ENCODE measurements at places on chromosomes 4 and X.

DNA sequence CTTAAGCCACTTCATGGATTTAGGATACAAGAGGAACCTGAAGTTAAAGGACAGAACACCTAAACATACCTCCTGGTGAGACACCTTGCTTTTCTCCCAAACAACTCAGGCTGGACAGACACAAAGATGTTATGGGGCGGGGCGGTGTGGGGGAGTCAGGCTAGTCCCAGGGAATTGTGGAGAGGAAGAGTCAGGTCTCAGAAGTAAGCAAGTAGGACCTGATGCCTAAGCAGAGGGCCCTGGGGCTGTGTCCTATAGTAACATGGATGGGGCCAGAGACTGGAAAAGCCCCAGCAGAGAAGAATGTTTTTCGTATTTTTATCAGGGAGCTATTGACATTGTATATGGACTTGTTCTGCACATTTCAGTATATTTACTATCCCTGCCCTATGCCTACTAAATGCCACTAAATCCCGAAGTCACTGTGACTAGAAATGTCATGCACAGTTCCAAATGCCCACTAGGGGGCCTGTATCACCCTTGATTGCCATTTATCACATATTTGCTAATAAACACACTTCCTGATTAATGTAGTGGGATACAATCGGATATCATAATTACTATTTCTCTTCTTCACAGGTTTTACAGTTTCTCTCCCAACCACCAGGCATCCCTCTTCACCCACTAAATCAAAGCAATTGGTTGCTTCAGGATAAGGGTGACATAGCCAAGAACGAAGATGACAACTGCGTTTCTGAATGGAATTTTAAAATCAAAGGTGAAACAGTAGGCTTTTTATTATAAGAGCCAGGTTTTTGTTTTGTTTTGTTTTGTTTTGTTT is 23.8 kb upstream of the ARHGAP10 start:
- DNase-seq, result no peak

GRCh38 chr4:7979652-7979968 is 39.9 kb upstream of the AFAP1 start:
- DNase-seq, result no peak

DNA sequence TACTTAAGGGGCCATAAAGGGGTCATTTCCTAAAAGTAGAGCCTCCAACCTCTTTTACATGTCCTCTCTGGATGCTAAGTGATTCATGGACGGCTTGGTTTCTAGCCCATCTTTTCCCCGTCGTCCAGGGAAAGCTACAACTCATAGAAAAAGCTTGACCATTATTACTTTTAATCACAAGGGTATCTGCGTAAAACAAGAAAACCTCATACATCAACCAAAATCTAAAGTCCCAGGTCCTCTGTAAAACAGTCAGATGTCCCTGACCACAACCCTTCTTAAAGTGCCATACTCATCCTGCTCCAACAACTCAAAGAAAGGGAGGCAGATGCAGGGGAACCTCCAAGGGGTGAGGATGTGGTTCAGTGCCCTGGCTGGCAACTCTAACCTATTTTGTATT is 29.6 kb downstream of the ADGRA3 start:
- DNase-seq, result no peak

- DNase-seq, result no peak
Measured at GRCh38 chrX:130171446-130172126, at the start of gene RAB33A. TSS of gene RAB33A (plus strand) at chrX:130171962. CDS start at chrX:130172063, 101 bp downstream.

DNA sequence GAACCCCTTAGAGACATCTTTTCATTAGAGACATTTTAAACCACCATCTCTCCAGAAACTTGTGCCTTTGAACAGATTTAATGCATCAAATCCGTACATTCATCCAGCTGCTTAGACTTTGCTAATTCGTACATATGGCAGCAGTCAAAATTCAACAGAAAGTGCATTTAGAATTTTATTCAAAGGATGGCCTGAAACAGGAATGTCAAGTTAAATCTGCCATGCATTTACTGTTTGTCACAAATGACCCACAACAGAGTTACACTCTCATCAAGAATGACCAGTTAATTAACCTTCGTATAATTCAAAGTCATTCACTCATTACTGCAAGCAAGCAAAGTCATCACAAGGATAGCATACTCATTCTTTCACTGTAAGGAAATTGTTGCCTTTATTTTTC is 284.3 kb downstream of the SLC7A11 start:
- no peak for DNase-seq

DNA sequence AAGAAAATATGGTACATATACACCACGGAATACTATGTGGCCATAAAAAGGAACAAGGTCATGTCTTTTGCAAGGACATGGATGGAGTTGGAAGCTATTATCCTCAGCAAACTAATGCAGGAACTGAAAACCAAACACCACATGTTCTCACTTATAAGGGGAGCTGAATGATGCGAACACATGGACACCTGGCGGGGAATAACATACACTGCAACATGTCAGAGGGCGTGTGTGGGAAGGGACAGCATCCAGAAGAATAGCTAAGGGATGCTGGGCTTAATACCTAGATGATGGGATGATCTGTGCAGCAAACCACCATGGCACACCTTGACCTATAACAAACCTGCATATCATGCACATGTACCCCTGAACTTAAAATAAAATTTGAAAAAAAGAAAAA is 19.5 kb upstream of the CNKSR2 start:
- DNase-seq, result no peak

- peak; percentile 8 for DNase-seq
Measured at GRCh38 chr4:104879367-104879766, 267.3 kb upstream of the TET2 start.

GRCh38 chr4:6355052-6355451 is 85.4 kb downstream of the WFS1 start:
- DNase-seq, result no peak

GRCh38 chrX:39767446-39767845 is 330.3 kb downstream of the BCOR start:
- no peak for DNase-seq

DNA sequence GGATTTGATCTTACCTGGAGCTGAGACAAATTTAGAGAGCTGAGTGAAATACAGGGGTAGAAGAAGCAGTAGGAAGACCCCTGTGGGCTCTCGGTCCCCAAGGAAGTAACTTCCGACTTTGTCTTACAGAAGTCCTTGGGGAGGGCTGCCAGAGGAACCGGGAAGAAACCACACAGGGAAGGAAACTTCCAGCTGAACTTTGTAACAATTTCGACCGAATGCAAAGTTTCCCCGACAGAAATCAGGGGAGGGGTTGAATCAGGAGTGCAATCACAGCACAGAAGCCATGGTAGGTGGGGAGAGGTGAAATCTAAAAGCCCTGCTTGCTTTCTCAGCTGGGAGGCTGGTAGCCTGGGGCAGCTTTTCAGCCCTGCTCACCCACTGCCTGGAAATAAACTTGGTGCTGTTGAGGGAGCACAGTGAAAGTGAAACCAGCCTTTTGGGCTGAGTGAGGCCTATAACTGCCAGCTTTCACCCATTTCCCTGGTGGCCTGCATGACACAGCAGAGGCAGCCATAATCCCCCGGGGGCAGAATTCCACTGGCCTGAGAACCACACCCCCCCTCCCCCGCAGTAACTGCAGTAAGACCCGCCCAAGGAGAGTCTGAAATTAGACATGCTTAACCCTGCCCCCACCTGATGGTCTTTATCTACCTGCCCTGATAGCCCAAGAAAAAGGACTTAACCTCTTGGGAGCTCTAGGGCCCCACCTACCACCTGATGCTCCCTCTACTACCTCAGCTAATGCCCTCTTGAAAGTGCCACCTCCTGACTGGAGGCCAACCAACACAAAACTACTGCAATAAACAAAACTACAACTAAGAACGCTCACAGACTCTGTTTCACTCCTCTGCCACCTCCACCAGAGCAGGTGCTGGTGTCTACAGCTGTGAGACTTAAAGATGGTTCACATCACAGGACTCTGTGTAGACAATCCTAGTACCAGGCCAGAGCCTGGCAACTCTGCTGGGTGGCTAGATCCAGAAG is 248.2 kb downstream of the PARM1 start:
- no peak for DNase-seq

- no peak for DNase-seq
Measured at GRCh38 chrX:154138857-154139256, 5.2 kb upstream of the OPN1LW start.

DNA sequence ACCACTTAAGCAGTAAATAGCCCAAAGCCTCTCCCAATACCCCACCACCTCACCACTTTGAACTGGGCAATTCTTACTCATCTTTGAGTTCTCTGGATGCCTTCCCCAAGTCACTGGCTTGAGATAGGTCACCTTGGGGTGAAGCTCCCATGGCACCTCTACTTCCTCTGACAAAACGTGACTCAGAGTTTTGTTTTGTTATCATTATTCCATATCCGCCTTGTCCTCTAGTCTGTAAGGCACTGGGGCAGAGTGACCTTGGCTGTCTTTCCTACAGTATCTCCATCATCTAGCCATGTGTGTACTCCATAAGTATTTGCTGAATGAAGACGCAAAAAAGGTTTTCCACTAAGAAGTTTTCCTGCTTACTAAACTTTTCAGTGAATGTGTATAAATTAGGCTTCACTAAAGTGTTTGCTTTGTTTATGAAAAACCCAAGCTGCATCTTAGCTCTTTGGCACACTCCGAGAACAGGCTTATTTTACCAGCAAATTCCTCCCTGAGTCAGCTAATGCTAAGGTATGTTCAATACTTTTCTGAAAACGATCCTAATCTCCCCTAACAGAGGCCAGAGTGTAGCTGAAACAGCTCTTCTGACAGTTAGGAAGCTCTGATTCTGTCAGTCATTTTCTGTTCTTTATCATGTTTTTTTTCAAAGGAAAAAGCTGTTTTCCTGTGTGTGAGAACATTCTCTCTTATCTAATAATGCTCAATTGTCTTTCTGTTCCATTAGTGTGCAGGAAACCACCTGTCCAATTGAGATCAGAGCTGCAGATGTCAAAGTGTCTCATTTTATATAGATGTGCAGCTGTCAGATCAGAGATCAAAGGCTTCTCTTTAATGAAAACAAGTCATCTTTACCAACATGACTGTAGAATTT is 30.2 kb upstream of the TSPAN5 start:
- no peak for DNase-seq

GRCh38 chr4:28211676-28212470 is 1351.2 kb downstream of the STIM2 start:
- DNase-seq, result no peak

DNA sequence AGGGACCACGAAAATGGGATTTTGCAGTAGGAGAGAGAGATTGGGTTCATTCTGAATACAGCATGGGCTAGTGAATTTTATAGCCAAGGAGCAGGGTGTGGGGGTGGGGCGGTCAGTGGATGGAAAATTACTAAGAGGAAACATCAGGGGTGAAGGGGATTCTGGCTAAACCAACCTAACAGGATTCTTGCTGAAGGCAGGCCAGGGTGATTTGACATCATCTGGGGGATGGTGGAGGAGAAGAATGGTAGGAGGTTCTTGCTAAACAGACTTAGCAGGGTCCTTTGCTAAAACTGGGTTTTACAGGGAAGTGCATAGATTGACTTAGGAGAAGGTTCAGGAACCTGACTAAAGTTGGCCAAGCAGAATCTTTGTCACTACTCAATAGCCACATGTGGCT is 91.9 kb downstream of the DNAAF6 start:
- DNase-seq, result no peak

- no peak for DNase-seq
Measured at GRCh38 chr4:152281211-152281610, 254.7 kb downstream of the FBXW7 start.

DNA sequence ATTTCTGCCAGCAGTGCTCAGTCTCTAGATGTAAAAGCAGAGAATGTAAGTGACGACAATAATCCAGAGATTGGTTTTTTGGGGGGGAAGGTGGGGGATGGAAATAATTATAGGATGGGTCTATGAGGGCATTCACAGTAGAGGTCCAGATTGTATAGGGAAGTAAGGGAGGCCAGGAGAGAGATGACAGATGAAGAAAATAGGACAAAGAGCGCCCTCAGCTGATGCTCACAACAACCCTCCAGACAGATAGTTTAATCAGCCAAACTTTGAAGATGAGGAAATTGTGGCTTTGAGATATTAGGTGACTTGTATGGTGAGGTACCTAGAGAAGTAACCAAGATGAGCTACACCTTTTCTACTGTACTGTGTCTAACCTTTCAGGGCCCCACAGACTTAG is 137.9 kb downstream of the MAGEB17 start:
- DNase-seq, result no peak

DNA sequence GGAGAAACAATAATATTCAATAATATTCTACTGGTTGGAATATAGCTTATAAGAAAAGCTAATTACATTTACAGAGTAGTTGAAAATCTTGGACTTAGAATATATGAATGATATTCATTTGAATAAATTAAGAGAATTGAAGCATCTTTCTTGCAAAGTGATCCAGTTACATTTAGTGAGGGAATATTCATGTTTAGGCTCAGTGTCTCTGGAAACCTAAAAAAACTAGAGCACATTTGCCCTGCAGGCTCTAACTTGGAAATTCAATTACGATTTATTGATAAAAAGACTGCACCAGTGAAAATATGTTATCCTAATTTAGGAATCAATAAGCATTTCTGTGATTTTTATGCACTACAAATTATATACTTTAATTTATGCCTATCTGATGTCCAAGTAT is 58.3 kb upstream of the RAP1GDS1 start:
- no peak for DNase-seq

DNA sequence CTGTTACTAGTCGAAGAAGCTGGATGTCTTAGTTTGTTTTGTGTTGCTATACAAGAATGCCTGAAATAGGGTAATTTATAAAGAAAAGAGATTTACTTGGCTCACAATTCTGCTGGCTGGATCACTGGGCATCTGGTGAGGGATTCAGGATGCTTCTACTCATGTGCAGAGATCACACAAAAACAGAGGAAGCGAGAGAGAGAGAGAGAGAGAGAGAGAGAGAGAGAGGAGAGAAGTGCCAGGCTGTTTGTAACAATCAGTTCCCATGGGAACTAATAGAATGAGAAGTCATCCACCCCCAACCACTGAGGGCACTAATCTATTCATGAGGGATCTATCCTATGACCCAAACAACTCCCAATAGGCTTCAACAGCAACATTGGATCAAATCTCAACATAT is 66.2 kb upstream of the FAM9A start:
- DNase-seq, result no peak

GRCh38 chrX:111874241-111874640 is 1.7 kb upstream of the TRPC5OS start:
- DNase-seq, result no peak

GRCh38 chrX:133741303-133741702 is 244.1 kb downstream of the GPC3 start:
- DNase-seq, result no peak

- DNase-seq, result no peak
Measured at GRCh38 chr4:2932321-2932950, 30.8 kb downstream of the NOP14 start.

- no peak for DNase-seq
Measured at GRCh38 chr4:48343551-48343950, 2.2 kb downstream of the SLAIN2 start.

GRCh38 chr4:145720656-145721055 is 40.7 kb downstream of the C4orf51 start:
- no peak for DNase-seq
